ENCODE measurements at places on chromosomes 2 and 18.
A peak's percentile ranks its signal among the peaks of the same experiment; 100 is the strongest.

GRCh38 chr2:161104054-161104553 lies 56.1 kb upstream of the TANK start:
- DNase-seq, result no peak

DNA sequence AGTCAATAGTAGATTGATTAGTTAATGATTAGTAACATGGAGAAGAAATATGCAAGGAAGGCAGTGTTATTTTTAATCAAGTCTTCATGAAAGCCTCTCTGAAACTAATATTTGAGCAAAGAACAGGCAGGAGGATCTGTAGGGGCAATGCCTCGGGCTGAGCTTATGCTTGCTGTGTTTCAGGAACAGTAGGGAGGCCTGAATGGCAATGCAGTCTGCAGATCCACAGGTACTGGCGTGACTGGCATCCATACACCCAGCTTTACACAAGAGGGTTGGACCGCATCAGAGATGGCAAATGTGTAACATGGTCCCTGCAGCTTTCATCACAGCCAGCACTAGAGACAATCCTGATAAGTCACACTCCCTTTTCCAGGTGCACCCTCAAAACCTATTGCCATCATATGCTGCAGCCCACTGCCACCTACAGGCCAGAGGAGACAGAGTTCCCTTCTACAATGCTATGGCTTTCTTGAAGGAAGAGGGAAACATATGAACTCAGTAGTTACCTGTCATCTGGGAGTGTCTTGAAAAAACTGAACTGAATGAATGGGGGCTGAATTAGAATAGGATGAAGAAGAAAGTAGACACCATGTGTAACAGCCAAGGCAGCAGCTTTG lies 582.4 kb upstream of the RAB6C start:
- DNase-seq, result peak; percentile 61

- no peak for DNase-seq
These were observed 69.6 kb downstream of the HPCAL1 start for GRCh38 chr2:10372203-10372861.

DNA sequence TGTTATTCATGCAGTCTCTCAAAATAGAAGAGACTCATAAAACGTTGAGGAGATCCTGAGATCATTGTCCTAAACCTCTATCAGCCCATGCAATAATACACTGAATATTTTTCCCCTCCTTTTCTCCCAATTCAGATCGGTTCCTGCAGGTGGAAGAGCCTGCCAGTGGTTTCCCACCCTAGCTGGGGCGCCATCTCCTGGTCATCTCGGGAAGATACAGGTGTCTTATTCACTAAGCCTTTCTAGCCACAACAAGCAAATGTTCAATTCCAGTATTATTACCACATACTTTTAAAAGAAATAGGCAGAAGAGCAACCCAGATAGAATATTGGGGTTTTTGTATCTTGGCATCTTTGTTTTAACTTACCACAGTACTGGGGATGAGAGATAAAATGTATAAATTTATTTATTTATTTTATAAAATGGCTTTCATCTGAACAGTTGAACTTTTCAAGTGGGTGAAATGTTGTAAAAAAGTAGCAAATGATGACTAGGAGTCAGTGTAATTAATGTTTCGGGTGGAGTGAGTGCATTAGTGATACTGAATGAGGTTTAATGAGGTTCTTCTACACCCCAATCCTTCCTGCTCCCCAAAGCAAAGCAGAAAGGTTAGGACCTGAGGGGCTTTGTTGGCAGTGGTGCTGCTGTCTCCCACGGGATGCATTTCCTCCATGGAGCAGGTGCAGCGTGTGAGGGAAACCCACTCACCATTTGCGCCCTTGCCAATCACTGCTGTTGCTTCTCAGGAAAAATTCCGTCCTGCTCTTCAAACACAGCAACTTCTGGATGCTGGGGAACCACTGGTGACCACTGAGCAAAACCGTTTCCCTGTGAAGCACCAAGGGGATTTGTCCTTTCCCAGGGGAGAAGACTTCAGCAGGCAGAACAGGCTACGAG lies 147.1 kb upstream of the FHL2 start:
- DNase-seq, result peak; percentile 41

- no peak for DNase-seq
These were observed 140.7 kb upstream of the SCN7A start for GRCh38 chr2:166634706-166635105.

GRCh38 chr2:169108099-169108884 lies 38.9 kb downstream of the DHRS9 start:
- DNase-seq, result no peak

DNA sequence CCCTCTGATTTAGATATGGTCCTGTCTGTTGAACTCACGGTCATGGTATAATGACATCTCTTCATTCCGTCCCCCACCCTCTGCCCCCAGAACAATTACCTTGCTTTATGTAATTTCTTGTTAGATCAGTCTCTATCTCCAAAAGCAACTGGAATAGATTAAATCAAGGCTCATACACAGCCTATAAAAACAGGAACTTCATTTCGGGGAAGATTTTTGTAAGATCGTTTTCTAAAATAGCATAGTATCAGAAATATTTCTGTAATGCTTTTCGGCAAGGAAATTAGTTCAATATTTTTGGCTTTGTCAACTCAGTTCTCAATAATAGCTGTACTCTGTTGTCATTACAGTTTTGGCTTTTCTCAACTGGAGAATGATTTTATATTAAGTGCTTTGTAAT lies 157.2 kb downstream of the FMNL2 start:
- DNase-seq, result no peak

All from NCI-H1105 treated with DMSO at 0.1 percent for 48 hours (cell line).